ENCODE measurements at places on chromosomes 11 and 22.

GRCh38 chr11:97269527-97269926 is 879.7 kb downstream of the JRKL start:
- no peak for DNase-seq

DNA sequence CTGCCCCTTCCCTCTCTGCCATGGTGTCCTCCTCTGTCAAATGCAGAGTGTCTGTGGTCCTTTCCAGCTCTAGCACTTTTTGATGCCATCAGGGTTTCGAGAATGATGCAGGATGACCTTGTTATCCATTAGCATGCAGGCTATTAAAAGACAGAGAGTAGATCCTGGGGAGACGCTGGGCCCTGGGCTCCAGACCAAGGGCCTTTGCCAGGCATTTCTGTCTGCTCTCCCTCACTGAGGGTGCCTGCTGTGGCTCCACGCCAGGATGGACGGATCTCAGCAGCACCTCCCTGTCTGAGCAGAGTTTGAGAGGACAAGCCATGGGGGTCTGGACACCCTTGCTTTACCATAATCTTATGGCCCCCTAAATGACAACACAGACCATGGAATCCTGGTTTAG is 110.8 kb upstream of the CD82 start:
- no peak for DNase-seq

- DNase-seq: peak; percentile 68
These were observed 48.7 kb downstream of the TSPAN18 start for GRCh38 chr11:44775366-44775984.

- no peak for DNase-seq
These were observed 333.3 kb downstream of the TTC28 start for GRCh38 chr22:28346308-28346707.

- DNase-seq: no peak
These were observed 1.9 kb downstream of the MUC5B start for GRCh38 chr11:1224491-1225385.

DNA sequence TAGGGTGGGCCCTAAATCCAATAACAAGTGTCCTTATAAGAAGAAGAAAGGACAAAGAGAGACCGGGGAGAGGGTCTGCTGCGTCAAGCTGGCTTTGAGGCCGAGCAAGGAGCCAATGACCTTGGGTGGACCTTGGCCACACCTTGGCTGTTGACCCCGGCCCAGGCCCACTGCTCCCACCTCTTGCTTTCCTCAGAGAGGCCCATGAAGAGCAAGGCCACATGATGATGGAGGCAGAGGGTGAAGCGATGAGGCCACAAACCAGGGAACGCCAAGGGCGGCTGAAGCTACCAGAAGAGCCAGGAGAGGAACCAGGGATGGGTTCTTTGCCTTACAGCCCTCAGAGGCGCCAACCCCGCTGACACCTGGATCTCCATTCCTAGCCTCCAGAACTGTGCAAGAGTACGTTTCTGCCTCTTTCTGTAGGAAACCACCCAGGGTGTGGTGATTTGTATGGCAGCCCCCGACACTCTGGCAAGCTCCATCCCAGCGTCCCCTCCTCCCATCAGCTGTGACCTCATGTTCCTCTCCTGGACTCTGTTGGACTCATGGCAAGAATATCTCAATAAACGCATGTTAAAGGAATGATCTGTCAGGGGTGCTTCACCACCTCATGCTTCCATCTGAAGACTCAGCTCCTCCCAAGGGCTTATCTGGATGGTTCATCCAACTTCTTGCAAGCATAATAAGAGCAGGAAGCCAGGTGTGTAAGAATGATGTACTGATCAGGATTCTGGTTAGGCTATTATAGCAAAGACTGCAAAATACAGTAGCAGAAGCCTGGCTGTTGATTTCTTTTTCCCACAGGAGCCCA is 41.6 kb upstream of the LINC01488 start:
- DNase-seq: no peak

Data from CD4-positive, alpha-beta T cell treated with Interleukin-2 at 100 ng/mL for 4 hours (primary cell).